EH (cell line): ENCODE measurements at places on chromosomes 4 and X.
A peak's percentile ranks its signal among the peaks of the same experiment; 100 is the strongest.

GRCh38 chrX:374596-374995, 12.1 kb downstream of the PPP2R3B start:
- DNase-seq: peak; percentile 37

DNA sequence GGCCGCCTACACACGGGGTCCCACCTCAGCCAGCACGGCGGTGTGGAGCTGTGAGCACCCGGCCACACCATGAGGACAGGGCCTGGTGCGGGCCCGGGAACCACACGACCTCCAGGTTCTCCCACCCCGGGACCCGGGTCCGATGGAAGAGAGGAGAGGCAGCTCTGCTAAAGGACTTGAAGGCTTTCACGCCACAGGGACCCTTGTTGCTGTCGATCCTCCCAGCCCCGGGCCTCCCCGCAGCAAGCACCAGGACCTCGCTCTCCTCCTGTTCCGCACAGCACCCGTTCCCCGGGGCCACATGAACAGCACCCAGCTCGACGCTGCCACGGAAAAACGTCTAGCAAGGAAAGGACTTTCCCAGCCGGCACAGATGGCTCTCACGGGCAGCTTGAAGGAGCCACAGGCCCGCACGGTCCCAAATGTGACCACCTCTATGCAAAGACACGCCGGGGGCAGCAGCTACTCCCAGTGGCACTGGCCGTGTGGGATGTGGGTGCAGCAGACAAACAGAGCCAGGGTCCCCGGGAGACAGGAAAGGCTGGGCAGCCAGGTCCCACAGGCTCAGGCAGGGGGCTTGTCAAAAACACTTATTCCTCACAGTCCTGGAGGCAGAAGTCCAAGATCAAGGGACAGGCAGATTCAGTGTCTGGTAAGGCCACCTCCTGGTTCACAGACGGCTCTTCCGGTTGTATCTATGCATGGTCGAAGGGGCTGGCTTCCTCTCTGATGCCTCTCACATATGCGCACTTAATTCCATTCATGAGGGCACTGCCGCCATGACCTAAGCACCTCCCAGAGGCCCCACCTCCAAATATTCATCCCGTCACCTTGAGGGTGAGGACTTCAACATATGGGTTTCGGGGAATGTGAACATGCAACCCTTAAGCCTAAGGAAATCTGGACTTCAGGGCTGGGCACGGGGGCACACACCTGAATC, 24.7 kb downstream of the FAM53A start:
- no peak for DNase-seq

- peak; percentile 85 for DNase-seq
These were observed 58.5 kb downstream of the CRLF2 start for GRCh38 chrX:1153940-1154339.

DNA sequence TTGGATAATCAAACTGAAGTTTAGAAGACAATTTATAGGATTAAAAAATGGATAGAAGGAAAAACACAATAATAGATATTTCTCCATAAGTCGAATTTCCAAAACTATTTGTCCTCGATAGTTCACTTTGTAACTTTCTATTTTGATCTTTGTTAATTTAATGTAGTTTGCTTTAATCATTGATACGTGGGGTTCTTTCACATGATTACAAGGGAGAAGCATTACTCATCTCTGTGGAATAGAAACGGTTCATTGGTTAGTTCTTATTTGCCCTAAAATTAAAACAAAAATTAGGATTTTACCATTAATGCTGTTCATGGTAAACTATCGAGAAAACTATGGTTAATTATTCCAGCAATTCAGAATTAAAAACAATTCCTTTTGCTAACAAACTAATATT, 2.1 kb downstream of the TET2 start:
- DNase-seq: no peak

GRCh38 chr4:156782491-156782890, 189.1 kb downstream of the PDGFC start:
- DNase-seq: no peak
